HT1080 (cell line): ENCODE measurements at places on chromosomes 7 and 10.

- DNase-seq, result no peak
Measured at GRCh38 chr7:39757604-39758003, 134.2 kb downstream of the RALA start.

GRCh38 chr10:111118758-111119157 lies 41.9 kb downstream of the ADRA2A start:
- no peak for DNase-seq

DNA sequence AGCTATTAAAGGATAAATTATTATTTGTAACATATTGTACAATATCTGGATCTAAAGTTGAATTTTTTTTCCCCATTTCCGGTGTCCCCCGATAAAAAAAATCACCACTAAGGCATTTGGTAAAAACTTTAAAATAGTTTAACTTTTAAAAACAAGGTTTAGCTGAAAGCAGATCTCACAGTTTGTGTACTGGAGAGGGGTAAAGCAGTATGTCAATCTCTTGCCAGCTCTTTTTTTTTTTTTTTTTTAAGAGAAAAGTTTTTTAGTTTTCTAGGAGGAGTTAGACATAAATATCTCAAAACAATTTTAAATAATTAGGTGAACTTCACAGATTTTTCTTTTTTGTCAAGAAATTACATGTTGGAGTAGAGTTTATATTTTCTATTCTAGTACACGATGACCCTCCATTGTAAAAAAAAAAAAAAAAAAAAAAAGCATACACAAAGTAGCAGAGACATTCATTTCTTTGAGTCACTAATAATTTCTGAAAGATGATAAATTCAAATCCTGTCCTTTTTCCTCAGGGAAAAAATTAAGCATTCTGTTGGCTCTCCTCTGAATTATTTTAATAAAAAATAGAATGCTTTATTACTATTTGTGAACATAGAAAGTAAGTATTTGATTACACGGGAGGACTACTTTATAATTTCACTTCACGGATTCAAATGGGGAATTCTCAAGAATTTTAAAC lies 1.9 kb upstream of the HBP1 start:
- DNase-seq, result no peak

DNA sequence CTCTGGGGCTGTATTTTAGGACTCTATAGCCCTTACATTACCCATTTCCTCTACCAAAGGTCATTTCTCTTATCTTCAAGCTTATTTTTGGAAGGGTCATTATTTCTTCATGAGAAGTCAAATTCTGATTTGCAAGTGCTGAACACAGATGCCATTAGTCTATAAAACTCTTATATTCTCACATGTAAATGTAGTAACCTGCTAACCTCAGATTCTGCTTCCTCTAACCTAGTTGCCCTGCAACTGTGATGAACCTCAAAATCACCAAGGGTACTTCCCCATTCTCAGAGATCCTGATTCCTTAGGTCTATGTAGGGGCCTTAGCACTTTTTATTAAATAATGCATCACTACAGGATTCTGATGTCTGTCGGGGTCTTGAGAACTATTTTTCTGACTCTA lies 6.3 kb downstream of the FAS start:
- no peak for DNase-seq

DNA sequence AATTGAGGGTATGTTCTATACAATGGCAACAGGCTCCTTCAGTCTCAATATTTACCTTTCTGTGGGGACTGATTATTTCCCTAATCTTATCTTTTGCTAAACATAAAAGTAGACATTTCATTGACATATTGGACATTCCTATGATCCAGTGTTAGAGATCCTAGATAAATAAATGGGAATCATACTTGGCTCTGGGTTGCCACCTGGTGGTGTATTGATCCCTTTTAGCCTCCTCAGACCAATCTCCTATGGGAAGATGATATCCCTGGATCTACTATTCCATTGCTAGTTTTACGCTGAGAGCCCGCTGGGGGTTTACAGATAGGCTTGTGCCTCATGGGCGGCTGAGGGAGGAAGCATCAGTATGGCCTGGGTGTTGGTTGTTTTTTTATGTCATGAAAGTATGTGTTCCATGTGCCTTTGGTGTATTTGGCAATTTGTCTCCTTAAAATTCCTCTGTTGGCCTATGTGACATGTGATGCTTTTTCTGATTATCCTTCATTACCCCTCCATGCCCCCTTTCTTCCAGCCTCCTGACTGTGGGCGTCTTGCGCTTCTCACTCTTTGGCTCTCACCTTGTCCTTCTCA lies 18.8 kb downstream of the CELF2 start:
- peak; percentile 55 for DNase-seq

GRCh38 chr10:66925373-66925772 lies 463 bp upstream of the LRRTM3 start:
- no peak for DNase-seq

DNA sequence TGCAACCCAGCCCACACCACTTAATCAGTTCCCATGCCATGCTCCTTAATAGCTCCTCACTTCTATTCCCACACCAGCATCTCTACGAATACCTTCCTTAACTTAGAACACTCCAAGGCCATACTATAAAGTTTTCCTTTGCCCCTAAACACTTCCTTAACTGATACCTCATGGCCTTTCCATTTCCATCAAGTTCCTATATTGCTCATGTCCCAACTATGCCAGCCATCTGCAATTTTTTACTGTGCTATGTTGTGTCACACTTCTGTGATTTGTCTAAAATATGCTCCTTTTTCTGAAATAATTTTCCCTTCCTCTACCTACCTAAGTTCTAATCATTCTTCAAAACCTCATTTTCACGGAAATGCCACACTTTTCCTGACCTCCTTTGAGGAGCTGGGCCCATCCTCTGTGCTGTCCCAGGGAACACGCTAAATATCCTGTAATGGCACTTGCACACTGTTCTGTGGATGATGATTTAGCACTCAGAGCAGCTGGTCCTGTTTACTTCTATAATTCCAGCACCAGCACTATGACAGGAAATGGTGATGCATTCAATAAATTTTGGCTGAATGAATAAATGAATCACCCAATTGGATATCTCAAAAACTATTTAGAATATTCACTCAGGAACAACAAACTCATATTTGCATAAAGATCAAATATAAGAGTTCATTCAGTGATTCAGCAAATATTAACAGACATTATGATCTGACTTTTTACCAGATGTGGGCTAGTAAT lies 266.5 kb upstream of the HGF start:
- DNase-seq, result peak; percentile 64

GRCh38 chr7:2567679-2568278 lies 9.0 kb downstream of the IQCE start:
- no peak for DNase-seq

DNA sequence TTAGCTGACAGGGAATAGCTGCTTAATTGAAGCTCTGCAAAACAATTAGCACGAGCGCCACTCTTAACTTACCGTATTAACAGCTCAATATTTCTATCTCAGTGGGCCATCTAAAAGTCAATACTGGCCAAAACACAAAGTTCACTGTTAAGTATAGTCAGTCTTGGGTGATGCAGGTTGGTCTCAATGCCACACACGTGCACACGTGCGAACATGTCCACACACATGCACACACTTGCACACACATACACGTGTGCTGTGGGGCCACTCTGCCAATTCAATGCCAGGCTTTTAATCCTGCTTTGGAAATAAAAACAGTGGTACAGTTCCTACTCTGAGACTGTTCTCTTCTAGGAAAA lies 105.1 kb downstream of the GRB10 start:
- no peak for DNase-seq
